CD4-positive, alpha-beta T cell treated with Interleukin-21 for 1 hour (primary cell): ENCODE measurements at places on chromosomes 12 and 14.

GRCh38 chr14:83764656-83765599 lies 1765.0 kb upstream of the FLRT2 start:
- no peak for DNase-seq

DNA sequence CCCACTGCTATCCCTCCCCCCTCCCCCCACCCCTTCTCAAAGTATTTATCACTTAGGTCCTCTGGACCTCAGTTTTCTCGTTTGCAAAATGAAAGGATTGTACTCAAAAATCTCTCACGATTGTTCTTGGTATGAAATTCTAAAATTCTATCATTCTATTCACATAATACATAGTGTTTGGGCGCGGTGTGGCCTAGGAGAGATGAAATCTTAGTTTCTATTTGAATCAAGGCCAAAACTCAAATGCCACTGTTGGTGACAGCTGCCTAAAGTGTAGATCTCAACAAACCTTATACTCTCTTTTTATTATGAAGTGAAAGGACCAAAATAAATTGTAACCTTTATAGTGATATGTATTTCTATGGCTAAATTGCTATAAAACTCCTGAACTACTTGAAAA lies 23.7 kb upstream of the YAF2 start:
- no peak for DNase-seq

DNA sequence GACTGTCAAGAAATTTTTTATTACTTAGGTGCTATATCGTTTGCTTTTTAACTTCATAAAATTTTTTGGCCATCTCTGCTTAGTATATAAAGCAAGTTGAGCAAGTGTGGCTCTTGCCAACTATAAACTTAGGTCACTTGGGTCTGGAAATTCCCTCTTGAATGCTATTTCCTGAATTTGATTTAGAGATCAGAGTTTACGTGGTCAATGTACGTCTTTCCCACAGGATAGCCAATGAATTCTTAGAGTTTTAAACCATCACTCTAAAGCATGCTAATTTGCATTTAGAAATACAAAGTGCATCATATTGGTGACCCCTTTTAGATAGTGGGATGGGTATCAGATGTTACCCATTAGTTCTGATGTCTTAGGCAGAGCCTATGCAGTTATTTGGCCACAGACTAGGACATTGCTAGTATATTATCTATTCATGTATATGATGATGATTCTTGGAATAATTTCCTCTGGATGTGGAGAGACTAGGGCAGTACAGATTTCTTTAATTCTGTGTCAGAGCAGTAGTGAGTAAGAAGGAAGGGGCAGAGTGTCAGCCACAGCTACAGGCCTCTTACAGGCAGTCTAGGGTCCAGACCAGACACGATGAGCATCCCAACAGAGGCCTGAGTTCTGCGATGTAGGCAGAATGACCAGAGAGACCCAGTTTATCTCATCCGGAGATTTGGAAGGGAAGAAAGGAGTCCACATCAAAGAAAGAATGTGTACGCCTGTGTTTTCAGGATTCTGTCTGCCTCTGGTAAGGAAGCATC lies 30.3 kb downstream of the SCN8A start:
- DNase-seq, result no peak

GRCh38 chr12:14567351-14568162 lies at the start of gene PLBD1:
PLBD1 (minus strand) TSS chr12:14567883; CDS start chr12:14567696, 187 bp downstream.
- no peak for DNase-seq

GRCh38 chr12:129815846-129816245 lies 88.0 kb downstream of the TMEM132D start:
- no peak for DNase-seq

DNA sequence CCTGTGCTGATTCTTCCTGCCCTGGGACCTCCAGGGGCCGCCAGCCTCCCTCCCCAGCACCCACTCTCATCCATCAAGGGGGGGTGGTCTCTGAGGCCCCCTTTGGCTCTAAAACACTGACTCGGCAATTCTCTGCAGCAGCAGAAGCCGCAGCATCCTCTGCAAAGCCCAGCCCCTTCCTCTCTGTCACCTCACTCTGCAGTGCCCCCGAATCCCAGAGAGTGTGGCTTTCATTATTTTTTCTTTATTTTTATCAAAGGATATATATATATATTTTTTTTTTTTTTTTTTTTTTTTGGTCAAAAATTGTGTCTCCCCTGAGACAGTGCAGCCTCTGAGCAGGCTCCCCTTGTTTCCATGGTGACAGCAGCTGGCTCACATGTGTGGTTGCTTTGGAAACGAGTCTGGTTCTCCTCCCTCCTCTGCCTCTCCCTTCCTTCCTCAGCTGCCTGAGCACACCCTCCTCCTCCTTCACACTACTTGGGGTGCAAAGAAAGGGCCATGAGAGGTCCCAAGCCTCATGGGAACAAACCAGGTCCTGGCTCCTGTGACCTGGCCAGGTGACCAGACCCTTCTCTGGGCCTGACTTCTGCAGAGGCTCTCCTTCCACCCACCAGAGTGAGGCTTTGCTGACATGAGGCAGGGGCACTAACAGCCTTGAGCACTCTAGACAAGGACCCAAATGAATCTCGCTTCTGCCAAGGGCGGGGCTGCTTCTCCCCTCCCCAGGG lies 100.5 kb downstream of the LRRC74A start:
- DNase-seq, result peak; percentile 87

- DNase-seq, result no peak
These were observed 120.8 kb downstream of the PTCSC3 start for GRCh38 chr14:36055681-36056225.

GRCh38 chr14:24259282-24260025 lies 3.5 kb downstream of the TGM1 start:
- DNase-seq, result no peak

GRCh38 chr12:50517421-50518048 lies 12.8 kb downstream of the DIP2B start:
- DNase-seq, result peak; percentile 31

DNA sequence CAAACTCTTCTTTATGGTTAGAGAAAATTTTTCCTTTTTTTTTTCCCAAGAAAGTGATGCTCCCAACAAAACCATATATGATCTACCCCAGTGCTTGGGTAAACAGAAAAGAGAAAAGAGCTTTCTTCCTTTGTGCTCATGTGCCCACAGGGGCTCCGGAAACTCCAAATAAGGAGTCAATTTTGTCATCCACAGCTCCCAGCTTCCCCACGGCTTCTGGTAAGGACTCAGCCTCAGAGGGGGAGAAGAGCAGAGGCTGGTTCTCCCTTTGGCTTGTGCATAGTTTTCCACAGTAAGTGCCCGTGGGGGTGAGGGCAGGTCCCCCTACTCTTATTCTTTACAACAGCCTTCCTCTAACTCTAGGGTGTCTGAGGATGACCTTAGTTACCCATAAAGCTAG lies 13.3 kb upstream of the RGS6 start:
- no peak for DNase-seq

- no peak for DNase-seq
These were observed 87.2 kb downstream of the ZFC3H1 start for GRCh38 chr12:71576496-71576895.

DNA sequence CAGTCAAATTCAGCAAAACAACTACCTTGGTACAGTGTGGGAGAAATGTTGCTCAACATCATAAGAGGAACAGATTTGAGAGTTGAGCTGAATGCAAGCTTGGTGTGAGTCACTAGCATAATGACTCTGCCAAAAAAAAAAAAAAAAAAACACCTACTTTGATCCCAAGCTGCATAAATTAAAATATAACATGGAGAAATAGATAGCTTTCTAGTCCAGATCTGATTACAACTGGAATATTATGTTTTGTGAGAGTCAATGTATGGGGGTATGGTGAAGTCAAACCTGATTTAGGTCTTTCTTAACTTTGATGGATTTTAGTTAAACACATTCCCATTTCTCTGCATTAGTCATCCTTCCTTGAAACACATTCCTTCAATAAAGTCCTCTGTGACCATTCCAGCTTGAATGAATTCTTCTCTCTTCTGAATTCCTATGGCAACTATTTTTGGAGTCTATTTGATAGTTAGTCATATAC lies 188.1 kb downstream of the SLC5A8 start:
- DNase-seq, result no peak

- no peak for DNase-seq
These were observed 65.7 kb downstream of the MOK start for GRCh38 chr14:102239231-102239630.

DNA sequence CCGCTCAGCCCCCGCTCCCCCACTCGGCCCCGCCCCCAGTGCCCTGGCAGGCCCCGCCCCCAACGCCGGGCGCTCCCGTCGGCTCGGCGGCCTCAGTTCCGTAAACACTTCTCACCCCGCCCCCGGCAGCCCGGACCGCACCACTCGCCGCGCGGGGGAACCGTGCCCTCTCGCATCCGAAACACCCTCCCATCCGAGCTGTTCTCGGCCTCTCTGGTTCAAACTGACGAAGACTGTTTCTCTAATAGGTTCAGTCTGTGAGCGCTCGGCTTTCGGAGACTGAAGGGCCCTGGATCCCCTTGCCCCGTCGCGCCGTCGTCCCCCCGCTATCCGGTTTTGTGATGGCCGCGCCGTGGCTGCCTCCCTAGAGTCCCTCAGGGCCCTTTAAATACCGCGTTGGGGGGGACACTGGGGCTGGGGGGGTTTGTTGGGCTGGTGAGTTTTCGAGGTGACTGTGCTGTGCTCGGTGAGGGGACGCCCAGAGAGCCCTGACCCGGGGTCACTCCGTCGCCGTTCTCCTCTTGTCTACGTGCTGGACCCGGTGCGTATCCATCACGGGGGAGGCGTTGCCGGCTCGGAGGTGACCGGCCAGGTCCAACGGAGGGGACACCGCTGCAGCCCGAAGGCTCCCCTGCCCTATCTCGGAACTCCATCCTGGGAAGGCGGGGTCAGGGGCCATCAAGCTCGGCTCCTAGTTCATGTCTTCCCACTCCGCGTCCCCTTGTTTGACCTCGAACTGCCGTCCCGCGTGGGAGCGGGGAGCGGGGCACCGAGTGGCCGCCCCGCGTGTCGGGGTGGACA lies at the start of gene TCP11L2:
Gene TCP11L2, plus strand, starts transcription at position 333 of the 801 bp plus-strand sequence. CDS start 8,343 bp downstream, outside the sequence.
- peak; percentile 92 for DNase-seq

DNA sequence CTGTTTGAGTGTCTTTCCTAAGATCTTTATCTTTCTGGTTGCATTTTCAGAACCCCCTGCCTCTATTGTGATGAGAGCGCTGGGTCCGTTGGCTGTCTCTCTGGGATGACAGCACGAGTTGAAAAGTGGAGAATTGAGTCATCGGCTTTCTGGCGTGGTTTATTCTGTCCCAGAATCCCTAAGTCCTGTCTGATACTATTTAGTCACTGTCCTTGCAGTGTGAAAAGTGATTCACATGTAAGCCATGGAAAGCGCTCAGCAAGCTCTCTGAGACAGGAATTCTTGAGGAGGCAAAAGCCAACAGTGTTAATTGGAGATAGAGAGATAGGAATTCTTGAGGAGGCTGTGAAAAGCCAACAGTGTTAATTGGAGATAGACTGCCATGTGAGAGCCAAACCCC lies 121.7 kb downstream of the CHST11 start:
- DNase-seq, result no peak

- DNase-seq, result peak; percentile 90
These were observed 13.2 kb downstream of the PXN start for GRCh38 chr12:120252071-120252906.
